Spleen (tissue), 13 donors: ENCODE measurements at places on chromosomes 3 and 15. TPM values are rescaled to one million over a fixed set of nuclear protein-coding genes. Genes with fewer than 3 reads are reported as not detected.

GRCh38 chr15:52254391-52254790 lies 41.2 kb downstream of the MYO5C start:
- no peak for DNase-seq

DNA sequence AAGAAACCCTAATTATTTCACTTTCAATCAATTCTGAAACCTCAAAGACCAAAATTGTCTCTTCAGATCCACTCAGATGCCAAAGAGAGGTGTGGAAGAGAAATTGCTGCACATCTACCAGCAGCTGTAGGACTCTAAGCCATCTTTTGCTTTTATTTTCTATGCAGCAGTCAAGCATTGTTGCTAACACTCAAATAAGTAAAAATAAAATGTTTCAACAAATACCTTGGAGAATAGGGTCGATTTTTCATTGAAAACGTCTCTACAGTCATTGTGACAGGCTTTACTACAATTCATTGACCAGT lies 66.4 kb upstream of the CFAP20DC start:
- DNase-seq: no peak

DNA sequence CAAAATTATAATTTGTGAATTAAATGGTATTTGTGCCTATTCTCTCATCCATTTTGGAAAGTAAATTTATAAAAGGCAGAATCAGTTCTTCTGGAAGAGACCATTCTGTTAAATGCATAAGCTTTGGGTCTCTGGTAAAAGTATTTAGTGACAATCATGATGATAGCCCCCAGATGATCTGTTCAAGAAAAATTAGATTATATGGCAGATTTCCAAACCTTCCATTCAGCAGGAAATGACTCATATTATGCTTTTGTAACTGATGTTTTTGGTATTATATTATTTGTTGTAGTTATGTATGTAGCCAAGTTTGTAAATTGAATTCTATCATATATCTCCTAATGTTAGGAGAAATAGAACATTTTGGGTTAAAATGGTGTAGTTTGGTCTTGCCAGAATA lies 340.8 kb upstream of the DPH6 start:
- no peak for DNase-seq

DNA sequence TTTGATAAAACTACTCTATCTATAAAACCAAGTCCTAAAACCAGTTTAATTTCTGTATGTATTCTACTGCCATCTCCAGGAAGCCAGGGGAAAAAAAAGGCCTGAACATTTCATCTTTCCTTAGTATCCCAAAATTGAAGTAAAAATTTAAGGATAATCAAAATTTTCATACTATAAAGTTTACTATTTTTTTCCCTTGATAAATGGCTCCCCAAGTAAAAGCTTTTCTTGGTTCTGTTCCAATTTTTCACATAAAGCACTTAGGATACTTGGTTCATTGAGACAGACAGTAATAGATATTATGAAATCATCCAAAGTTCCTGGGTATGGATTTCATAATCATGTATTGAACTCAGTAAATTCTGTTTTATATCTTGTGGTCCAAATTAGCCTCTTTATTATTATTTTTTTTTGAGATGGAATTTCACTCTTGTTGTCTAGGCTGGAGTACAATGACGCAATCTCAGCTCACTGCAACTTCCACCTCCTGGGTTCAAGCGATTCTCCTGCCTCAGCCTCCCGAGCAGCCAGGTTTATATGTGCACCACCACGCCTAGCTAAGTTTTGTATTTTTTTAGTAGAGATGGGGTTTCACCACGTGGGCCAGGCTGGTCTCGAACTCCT lies 34.5 kb downstream of the ICE2 start:
- no peak for DNase-seq

GRCh38 chr15:100255644-100256043 lies 86.1 kb downstream of the ADAMTS17 start:
- no peak for DNase-seq

GRCh38 chr3:15964605-15965442 lies 167.0 kb upstream of the ANKRD28 start:
- no peak for DNase-seq

DNA sequence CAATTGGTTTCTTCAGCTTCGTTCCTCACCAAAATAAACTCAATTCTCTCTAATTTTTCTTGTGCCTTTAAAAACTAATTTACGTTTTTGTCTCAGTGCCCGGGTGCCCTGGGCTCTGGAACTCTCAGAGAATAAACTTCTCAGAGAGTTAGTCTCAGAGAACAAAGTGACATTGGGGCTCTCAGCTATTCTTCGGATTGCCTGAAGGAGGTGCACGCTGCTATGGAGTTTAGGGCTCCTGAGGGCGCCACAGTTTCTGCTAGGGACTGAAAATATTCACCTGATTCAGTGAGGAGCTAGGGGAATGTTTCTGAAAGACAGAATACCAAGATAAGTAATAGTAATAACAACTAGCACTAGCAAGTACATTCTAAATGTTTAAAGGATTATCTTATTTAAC lies 22.7 kb downstream of the ZIC4 start:
- no peak for DNase-seq

GRCh38 chr15:48411971-48412591 lies 80.9 kb downstream of the DUT start:
- no peak for DNase-seq

- DNase-seq: no peak
These were observed 28.5 kb downstream of the RTF1 start for GRCh38 chr15:41445399-41445798.

- DNase-seq: no peak
These were observed 235.3 kb downstream of the ABHD5 start for GRCh38 chr3:43926055-43926454.

- DNase-seq: no peak
These were observed 8.7 kb downstream of the ARHGAP31 start for GRCh38 chr3:119302697-119303551.

- DNase-seq: no peak
These were observed 4.3 kb downstream of the DNASE1L3 start for GRCh38 chr3:58206406-58207011.

DNA sequence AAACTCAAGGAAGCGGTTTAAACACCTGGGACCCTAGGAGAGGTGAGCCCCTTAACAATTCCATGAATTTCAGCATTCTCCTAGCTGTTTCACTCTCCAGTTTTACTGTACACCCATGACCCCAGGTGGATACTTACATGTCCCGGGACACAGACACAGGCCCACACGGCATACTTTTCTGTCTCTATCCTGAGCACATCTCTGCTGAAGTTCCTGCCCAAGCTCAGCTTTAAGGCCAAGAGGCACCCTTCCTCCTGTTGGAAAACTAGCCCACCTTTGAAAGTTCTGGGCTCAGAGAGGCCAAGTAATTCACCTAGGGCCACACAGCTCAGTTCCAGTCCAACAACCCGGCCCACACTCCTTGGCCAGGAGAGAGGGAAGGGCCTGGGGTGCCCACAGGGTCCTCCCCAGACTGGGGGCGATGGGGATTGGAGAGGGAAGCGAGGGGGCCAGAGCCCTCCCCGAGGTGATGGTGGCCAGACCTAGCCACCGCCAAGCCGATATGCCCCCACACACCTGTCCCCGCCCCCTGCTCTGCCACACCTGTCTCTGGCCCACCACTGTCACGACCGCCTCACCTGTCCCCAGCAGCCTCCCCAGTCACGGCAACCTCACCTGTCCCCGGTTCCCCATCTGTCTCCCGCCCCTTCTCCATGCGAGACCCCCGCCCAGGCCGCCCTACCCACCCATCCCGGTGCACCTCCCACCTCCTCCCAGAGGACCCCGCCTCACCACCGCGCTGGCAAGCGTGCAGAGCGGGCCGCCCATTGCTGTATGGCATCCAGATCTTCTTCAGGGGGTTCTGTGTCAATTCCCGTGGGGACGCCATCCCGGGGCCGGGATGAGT lies 431 bp downstream of the PFKFB4 start:
- no peak for DNase-seq

- no peak for DNase-seq
These were observed 29.5 kb downstream of the ARL8B start for GRCh38 chr3:5151586-5151985.

- no peak for DNase-seq
These were observed 10.2 kb upstream of the HTR3C start for GRCh38 chr3:184042617-184043016.

DNA sequence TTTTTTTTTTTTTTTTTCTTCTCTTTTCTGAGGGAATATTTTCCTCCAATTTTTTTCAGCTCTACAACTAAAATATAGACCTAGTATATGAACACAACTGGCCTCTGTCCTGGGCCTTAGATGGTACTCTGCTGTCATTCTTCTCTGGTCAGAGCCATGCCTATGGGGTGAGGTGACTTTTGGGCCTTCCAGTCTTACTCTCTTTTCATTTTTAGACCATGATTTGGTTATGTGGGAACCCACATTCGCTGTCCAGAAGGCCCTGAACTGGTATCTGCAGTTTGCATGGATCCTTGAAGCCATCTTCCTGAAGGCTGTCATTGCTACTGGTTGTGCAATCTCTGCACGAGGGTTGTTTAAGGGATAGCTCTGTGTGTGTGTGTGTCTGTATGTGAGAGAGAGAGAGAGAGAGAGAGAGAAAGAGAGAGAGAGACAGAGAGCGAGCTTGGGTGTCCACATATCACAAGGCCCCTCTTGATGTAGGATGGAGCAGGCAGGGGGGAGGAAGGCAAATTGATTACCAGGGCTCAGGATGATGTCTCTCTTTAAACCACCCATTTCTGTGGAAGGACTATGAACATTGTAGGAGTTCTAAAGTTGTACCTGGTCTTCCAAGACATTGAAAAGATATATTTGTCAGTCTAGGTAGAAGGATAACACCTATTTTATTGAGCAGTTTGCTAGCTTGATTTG lies 6.9 kb downstream of the TGFBR2 start:
- no peak for DNase-seq

DNA sequence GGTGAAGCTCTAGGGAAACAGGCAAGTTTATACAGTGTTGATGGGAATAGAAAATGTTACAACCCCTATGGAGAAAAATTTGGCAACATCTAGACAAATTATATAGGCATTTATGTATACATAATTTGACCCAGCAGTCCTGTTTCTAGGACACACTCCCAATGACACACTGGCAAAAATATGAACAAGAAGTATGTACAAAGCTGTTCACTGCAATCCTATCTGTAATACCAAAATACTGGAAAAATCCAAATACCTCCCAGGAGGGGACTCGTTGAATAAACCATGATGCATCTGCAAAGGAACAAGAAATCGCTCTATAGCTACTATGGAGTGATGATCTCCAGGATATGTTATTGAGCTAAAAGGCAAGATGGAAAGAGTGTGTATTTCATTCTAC lies 8.5 kb downstream of the BFSP2 start:
- no peak for DNase-seq

DNA sequence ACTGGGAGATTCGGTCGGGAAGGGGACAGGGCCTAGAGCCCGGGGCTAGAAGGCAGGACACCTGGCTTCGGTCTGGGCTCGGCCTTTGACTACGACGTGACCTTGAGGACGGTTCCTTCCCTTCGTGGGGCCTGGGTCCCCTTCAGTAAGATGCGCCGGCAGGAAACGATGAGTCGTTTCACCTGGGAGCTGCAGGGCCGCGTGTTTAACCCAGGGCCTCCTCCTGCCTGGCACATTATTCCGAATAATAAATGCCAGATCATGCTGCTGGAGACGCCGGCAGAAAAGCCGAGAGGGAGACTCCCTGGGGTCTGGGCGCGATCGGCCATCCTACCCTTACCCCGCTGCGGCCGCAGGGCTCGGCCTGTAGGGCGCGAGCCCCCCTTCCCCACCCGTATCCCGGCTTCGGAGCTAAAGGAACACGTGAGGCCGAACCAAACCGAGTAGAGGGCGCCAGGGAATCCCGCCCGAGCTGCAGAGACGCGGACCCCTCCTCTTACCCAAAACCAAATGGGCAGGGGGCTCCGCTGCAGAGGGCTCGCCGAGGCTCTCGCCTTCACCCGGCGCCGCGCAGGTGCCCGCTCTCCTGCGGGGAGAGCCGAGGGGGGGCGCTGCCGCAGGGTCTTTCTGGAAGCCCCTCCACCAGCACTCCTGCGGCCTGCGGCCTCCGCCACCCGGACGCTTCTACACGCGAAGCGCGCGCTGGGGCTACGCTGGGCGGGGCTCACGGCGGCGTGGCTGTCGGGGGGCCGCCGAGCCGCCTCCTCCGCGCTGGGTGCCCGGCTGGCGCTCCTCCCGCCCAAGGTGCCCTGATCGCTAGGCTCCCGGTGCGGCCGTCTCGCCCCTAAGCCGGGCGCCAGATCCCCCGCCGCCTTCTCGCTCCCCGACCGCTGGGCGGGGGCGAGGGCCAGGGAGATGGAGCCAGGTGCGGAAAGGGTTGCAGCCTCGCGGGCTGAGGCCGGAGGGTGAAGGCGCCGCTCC lies at the start of gene BDH1:
TSS of gene BDH1 (minus strand) at position 688 of the 981 bp plus-strand sequence. CDS start 9,525 bp downstream, outside the sequence.
- DNase-seq: peak; percentile 92

DNA sequence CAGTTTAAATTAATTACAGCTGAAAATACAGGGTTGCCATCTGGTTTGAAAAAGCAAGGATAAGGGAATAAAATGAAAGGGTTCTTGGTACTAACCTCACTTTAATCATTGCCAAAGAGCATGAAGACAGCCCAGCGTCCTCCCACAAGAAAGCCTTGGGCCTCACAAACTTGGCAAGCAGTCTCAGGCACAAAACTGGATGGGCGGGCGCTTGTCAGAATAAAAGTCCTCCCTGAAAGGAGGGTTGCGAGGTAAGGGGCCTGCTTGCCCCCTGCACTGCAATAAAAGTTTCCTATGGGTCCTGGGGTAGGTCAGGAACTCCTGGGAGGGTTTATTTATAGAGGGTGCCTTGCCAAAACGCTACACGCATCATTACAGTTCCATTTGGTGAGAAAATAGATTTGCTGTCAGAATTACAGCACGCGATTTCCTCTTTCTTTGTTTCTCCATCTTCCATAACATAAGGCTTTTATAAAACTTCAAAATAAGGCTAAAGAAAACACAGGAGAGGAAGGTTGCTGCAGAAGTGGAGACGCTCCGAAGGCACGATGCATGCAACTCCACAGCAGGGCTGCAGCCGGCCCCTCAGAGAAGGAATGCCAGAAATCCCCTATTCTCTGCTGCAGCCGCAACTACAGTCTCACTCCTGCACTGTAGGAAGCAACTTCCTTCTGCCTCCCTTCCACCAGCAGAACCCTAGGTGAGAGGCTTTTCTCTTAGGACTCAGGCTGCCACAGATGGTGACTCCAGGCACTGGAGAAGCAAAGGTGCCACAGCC lies 61.3 kb downstream of the VGLL4 start:
- DNase-seq: no peak

DNA sequence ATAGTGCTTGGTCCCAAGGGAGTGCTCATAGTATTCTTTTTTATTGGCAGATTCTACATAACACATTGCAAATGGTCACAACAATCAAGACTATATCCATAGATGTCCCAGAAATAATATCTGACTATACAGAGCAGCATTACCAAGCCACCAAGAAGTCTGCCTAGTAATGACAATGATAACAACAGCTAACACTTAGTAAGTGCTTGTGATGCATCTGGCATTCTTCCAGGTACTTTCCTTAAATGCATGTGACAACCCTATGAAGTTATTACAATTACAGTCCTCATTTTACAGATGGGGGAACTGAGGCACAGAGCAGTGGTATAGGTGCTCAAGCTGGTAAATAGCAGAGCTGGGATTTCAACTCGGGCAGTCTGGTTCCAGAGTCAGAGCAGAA lies 49.6 kb upstream of the ICE2 start:
- no peak for DNase-seq

GRCh38 chr3:8776406-8776805 lies 7.0 kb upstream of the OXTR start:
- no peak for DNase-seq

Gene SLC26A6
- polyA plus RNA-seq: 17.1 TPM

Gene FBXO40
- polyA plus RNA-seq: not detected

Gene LRRC31
- 0.19 TPM for polyA plus RNA-seq

Gene UBAP1L
- polyA plus RNA-seq: 8.4 TPM

Gene PARP15
- polyA plus RNA-seq: 66.5 TPM

Gene LNP1
- polyA plus RNA-seq: 1.5 TPM

Gene GCNT3
- polyA plus RNA-seq: not detected

Gene GOLGA8G
- not detected for polyA plus RNA-seq

Gene FAM107A
- polyA plus RNA-seq: 5.7 TPM
